ENCODE measurements at places on chromosomes 3 and 15.
A peak's percentile ranks its signal among the peaks of the same experiment; 100 is the strongest.

DNA sequence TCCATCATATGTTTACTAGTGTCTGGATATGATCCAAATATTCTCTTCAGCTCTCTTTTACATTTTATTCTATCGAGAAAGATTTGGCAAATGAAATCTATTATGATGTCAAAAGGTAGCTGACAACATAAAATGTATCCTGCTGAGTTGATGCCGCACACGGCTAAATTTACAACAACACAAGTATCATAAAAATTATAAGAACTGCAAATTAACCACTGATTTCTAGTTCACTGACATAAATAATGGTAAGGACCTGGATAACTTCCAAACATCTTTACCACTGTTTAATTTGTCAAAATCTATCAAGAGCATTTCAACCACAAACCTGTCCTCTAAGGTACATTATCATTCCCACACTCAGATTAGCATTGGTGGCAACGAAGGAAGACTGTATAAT lies 244.5 kb downstream of the FOXP1 start:
- DNase-seq: no peak

GRCh38 chr15:87752250-87752951 lies 504.1 kb downstream of the NTRK3 start:
- DNase-seq: no peak

DNA sequence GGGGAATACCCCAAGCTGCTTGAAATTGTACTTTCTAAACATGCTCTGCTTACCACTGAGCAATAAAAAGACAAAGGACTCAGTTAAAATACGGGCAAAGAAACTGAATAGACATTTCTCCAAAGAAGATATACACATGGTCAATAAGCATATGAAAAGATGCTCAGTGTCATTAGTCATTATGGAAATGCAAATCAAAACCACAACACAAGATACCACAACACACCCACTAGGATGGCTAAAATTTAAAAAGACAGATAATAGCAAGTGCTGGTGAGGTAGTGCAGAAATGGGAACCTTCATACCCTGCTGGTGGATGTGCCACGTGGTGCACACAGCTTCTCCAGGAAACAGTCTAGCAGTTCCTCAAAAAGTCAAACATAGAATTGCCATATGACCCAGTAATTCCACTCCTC lies 21.3 kb downstream of the LRIG1 start:
- DNase-seq: no peak

DNA sequence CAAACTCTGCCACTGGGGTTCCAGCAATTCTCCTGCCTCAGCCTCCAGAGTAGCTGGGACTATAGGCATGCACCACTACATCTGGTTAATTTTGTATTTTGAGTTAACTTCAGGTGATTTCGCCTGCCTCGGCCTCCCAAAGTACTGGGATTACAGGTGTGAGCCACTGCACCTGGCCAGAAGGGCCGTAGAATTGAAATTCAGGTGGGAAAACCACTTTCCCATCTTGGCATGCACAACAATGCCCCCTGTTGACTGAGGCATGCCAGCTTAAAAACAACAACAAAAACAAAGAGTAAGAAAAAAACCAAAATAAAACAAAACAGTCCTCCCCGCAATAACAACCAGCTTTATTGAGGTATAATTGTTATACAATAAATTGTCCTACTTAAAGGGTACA lies 32.6 kb upstream of the RAB11A start:
- DNase-seq: no peak

- DNase-seq: no peak
These were observed 201.8 kb upstream of the KCNH8 start for GRCh38 chr3:18946524-18946923.

- DNase-seq: no peak
These were observed 1.1 kb downstream of the C2CD4B start for GRCh38 chr15:62164014-62164395.

DNA sequence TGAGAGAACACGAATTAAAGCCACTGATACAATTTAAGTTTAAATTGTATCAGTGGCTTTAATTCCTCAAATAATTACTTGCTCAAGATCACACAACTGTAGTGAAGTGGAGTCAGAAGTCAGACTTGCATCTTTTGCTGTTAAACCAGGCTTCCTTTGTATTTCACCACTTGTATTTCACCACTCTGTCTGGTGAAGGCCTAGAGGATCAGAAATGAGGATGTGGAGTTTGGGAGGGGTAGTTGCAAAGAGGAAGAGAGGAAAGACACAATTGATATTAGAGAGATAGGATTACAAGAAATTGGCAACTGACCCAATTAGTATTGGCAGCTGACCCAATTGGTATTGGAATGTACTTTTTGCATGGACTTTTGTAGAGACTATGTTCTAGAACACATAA lies 288.1 kb upstream of the GPR149 start:
- DNase-seq: no peak

- DNase-seq: no peak
These were observed 60.5 kb downstream of the MYRIP start for GRCh38 chr3:39869890-39870289.

- no peak for DNase-seq
These were observed 33.1 kb upstream of the LIPC start for GRCh38 chr15:58398643-58399042.

DNA sequence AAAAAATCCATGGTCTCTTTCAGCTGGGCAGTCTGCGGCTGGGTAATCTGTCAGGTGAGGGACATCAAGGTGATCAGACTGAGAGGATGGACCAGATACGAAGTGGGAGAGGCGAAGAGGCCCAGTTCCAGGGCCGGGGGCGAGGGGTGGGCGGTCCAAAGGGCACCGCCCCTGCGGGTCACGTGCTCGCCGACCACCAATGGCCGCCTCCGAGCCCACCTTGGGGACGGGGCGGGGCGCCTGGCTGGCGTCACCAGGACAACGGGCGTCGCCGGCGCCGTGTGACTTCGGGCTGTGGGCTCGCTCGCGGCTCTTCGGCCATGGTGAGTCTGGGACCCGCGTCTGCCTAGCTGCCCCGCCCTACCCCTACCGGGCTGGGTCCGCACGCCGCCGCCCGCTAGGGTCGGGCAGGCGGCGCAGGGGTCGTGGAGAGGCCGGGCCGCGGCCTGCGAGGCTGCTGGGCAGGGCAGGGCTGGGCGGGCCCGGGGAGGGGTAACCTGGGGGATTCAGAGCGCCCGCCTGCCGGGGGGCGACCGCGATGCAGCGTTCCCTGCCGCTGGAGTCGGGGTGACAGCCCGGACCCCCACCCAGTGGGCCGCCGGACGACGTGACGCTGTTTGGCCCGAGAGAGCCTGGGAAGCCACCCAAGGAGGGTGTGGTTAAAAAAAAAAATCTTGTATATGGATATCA lies at the start of gene FBXL2:
TSS of gene FBXL2 (plus strand) at position 250 of the 690 bp plus-strand sequence. CDS start at position 321, 71 bp downstream.
- DNase-seq: no peak

GRCh38 chr3:195812366-195812765 lies 637 bp upstream of the MUC4 start:
- DNase-seq: no peak

GRCh38 chr3:128423525-128424147 lies 43.1 kb downstream of the DNAJB8 start:
- DNase-seq: no peak

DNA sequence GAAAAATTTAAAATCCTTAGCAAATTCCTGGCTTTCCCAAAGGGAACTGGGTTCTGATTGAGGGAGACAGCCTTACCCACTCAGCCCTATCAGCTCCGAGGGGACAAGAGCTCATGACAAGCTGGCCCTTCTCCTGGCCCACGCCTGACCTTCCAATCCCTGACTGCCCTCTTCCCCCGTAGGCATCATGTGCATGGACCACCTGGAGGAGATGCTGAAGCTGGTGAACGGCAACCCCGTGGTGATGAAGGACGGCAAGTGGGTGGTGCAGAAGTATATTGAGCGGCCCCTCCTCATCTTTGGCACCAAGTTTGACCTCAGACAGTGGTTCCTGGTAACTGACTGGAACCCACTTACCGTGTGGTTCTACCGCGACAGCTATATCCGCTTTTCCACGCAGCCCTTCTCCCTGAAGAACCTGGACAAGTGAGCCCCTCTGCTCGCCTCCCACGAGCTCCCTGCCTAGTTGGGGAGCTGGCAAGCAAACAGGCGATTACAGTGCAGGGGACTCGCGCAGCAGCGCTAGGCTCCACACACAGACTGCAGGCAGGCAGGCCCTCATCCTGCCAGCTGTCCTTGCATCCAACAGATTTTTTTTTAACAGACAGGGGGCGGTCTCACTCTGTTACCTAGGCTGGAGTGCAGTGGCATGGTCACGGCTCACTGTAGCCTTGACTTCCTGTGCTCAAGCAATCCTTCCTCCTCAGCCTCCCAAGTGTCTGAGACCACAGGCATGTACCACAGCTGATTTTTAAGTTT lies 16.8 kb downstream of the RPUSD3 start:
- peak; percentile 51 for DNase-seq

- DNase-seq: no peak
These were observed 58.4 kb downstream of the NME9 start for GRCh38 chr3:138271189-138271794.

DNA sequence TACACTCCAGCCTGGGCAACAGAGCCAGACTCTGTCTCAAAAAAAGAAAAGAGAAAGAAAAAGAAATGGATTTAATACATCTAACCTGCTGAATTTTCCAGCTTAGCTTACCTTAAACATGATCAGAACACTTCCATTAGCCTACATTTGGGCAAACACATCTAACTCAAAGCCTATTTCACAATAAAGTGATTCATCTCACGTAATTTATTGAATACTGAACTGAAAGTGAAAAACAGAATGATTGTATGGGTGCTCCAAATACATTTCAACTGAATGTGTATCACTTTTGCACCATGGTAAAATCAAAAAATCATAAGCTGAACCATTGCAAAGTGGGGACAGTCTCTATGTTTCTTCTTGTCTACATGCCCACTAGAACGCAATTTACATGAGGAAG lies 9.0 kb downstream of the PIK3R4 start:
- DNase-seq: no peak

DNA sequence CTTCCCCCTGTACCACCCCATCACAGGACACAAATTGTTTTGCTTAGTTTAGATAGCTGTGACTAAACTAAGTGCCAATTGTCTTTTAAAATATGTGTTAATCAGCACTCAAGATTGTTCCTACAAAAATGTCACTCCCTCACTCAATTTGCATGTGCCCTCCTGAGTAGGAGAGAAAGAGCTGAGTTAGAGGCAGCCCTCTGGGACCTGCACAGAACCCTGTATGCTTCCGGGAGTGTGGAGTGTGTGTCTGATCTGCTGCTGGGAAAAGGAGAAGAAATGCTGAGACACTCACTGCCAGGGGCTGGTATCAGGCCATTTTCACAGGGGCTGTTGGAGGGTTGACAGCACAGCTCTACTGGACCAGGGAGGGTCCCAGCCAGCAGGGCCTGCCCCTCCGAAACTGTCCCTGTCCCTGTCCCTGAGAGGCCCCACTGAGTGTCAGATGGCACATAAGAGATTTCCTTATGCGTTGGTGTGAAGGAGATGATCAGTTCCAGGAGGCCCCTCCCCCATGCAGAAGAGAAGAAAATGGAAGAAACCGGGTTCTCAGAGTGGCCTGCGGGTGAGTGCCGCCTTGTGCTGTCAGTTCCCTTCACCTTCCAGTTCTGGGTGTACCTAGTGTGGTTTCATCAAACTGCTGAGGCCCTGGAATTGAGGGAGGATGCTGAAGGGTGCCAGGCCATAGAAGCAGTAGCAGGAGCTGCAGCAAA lies 3.9 kb upstream of the B3GNT5 start:
- DNase-seq: no peak

DNA sequence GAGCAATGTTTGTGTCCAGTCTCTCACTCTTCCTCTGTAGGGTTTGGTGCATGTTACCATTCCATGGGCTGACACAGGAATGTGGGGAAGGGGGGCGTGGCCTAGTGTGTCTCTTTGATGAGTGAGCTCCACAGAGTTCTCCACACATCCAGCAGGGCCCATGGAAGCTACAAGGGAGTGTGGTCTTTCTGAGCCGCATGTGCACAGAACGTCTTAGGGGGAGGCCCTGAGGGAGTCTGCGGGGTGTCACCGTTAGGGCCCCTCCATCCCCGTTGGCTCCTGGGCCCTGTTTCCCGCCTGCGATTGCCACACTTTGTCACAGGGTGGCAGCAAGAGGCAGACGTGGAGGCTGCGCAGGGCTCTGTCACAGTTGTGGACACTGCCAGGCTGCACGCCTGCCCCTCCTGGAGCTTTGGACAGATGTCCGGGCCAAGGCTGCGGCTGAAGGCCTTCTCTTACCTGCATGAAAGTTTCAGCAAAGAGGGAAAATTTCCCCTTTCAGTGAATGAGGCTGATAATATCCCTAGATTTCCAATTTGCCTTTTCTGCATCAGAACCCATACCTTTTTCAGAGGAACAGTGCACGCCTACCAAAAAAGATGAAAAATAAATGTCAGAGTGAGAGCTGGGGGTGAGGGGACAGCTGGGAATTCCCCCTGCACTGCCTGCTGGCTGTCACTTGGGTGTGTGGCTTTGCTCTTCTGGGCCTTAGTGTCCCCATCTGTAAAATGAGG lies 24.3 kb downstream of the CACNA2D3 start:
- no peak for DNase-seq

- no peak for DNase-seq
These were observed 38.1 kb downstream of the C2CD4A start for GRCh38 chr15:62104846-62105245.

DNA sequence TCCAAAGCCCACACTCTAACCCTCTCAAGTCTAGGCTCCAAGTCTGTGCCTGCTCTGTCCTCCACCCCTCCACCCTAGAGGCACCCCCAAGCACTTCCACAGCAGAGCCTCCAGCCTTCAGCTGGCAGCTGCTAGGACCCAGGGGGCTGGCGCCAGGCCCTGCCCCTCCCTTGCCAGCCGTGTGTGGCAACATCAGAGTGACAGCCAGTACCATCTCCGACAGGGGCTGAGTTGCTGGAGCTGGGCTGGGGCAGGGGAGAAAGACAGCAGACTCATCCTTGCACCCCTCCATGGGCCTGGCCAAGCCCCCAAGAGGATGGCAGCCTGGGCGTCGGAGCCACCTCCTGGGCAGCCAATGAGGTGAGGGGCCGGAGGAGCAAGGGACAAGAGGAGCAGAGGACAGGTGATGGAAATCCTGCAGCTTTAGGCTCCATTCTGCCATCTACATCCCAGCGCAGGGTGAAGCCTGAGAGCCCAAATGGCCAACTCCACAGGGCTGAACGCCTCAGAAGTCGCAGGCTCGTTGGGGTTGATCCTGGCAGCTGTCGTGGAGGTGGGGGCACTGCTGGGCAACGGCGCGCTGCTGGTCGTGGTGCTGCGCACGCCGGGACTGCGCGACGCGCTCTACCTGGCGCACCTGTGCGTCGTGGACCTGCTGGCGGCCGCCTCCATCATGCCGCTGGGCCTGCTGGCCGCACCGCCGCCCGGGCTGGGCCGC lies at the start of gene GPR62:
TSS of gene GPR62 (plus strand) at position 207 of the 718 bp plus-strand sequence. CDS start at position 479, 272 bp downstream.
- DNase-seq: no peak

GRCh38 chr3:126124896-126125295 lies 41.0 kb upstream of the SLC41A3 start:
- no peak for DNase-seq

GRCh38 chr15:101193120-101193644 lies 58.7 kb downstream of the CHSY1 start:
- DNase-seq: no peak

- no peak for DNase-seq
These were observed 343.0 kb downstream of the MFSD1 start for GRCh38 chr3:159144891-159145290.
